Muscle of leg (tissue), 16 donors: ENCODE measurements at places on chromosomes 3 and 15. TPM values are rescaled to one million over a fixed set of nuclear protein-coding genes. Genes with fewer than 3 reads are reported as not detected.
A peak's percentile ranks its signal among the peaks of the same experiment; 100 is the strongest.

DNA sequence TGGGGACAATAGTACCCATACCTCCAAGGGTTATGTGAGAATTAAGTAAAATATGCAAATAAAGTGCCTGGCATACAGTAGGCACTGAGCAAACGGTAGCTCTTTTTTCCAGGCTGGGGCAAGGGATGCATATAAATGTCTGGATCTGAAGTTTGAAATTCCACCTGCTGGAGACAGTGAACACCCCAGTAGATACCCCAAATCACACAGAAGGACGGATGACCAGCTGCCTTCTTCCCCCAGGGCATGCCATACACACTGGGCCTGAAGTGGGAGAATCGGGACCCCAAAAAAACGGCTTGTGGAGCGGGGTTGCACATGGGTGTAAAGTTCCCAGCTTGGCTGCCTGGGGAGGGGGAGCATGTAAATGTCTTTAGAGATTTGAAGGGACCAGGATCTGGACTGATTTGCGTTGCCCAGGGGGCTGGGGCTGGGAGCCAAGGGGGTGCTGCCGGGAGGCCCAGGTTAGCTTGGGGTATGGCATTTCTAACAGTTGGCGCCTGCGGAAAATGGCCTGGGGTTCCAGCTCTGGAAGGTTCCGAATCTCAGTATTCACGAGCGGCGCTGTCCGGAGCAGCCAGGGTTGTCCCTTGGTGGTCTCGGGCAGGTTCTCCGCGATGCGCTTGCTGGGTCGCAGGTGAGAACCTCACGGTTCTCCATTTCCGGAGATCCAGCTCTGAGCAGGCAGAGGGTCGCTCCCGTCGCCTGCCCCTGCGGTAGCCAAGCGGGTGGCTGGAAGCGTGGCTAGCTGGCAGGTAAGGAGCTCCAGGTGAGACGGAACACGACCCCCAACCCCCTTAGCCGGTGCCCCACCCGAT is 42.6 kb upstream of the POLG start:
- no peaks in the 10 kb centered on the region for H3K36me3 ChIP-seq
- H3K4me1 ChIP-seq, result peaks cover 18% of the 10 kb centered on the region
- no peak for DNase-seq
- H3K4me3 ChIP-seq, result no peak overlapping the region

DNA sequence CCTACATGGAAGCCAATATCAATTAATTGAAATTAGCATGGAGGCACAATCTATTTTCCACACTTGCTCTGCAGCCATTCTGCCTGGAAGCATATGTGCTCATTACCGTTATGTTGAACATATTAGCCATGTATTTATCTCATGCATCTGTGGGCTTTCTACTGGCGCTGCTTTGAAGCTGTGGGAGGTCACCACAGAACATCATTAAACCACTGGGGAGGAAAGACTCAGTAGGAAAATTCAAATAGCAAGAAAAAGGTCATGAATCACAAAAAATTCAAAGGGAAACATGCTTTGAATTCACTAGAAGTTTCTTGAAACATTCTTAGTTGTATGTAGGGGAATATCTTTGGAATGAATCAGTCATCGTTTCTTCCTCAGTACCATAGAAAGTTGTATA is 652.5 kb downstream of the EDEM1 start:
- H3K4me3 ChIP-seq, result no peak overlapping the region
- no peaks in the 10 kb centered on the region for H3K4me1 ChIP-seq
- H3K27ac ChIP-seq, result no peak overlapping the region
- H3K27me3 ChIP-seq, result no peaks in the 10 kb centered on the region
- no peak for DNase-seq

GRCh38 chr3:194286375-194287146 is 64.6 kb downstream of the CPN2 start:
- H3K36me3 ChIP-seq, result no peaks in the 10 kb centered on the region
- no peak overlapping the region for H3K4me3 ChIP-seq
- DNase-seq, result no peak
- peaks cover 21% of the 10 kb centered on the region for H3K27me3 ChIP-seq
- H3K27ac ChIP-seq, result no peak overlapping the region

GRCh38 chr3:151900460-151900859 is 27.0 kb downstream of the SUCNR1 start:
- H3K27ac ChIP-seq, result no peak overlapping the region
- H3K27me3 ChIP-seq, result no peaks in the 10 kb centered on the region
- DNase-seq, result no peak
- no peaks in the 10 kb centered on the region for H3K36me3 ChIP-seq
- peaks cover 3% of the 10 kb centered on the region for H3K4me1 ChIP-seq
- H3K4me3 ChIP-seq, result no peak overlapping the region

DNA sequence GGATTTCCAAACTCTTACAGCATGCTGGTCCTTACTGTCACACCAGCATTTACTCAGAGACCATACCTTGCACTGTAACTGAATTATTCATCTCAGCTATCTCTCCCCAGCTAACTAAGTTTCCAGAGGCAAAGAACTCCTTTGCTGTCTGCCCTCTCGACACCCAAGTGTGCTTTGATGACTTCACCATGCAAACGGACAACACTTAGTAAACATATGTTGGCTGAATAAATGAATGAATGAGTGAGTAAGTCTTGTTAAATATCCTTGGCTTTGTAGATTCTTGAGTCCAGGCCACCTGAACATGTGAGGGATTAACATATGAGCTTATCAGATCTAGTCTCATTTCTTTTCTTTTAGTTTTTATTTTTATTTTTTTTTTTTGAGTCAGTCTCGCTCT is 138.2 kb downstream of the PLD1 start:
- no peaks in the 10 kb centered on the region for H3K27me3 ChIP-seq
- DNase-seq, result no peak
- H3K27ac ChIP-seq, result no peak overlapping the region
- H3K36me3 ChIP-seq, result peaks cover 8% of the 10 kb centered on the region

GRCh38 chr15:25236861-25237155 is 202.0 kb downstream of the UBE3A start:
- no peaks in the 10 kb centered on the region for H3K4me1 ChIP-seq
- no peaks in the 10 kb centered on the region for H3K27me3 ChIP-seq
- H3K4me3 ChIP-seq, result no peak overlapping the region
- H3K36me3 ChIP-seq, result no peaks in the 10 kb centered on the region
- H3K27ac ChIP-seq, result no peak overlapping the region

GRCh38 chr3:178131801-178132200 is 404.4 kb upstream of the KCNMB2 start:
- H3K36me3 ChIP-seq, result no peaks in the 10 kb centered on the region
- no peak overlapping the region for H3K4me3 ChIP-seq
- H3K4me1 ChIP-seq, result no peaks in the 10 kb centered on the region
- DNase-seq, result peak; percentile 40
- H3K27me3 ChIP-seq, result no peaks in the 10 kb centered on the region

DNA sequence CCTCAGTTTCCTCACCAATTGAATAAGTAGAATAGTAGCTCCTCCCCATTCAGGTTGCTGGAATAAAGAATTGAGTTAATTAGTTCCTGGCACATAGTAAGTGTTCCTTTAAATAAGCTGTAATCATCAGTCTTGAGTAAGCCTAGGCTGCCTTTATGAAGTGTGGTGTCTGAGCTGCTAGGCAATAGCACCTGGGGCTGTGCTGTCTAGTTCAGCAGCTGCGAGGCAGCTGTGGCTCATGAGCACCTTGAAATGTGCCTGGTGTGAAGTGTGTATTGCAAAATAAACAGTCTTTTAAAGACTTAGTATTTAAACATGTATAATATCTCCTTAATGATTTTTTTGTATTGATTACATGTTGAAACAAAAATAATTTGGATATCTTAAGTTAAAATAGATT is 77.6 kb downstream of the TOP2B start:
- peak; percentile 38 for DNase-seq
- H3K36me3 ChIP-seq, result peaks cover 11% of the 10 kb centered on the region
- H3K27ac ChIP-seq, result no peak overlapping the region
- H3K27me3 ChIP-seq, result no peaks in the 10 kb centered on the region

GRCh38 chr15:22989576-22990477 is 9.7 kb upstream of the CYFIP1 start:
- H3K27me3 ChIP-seq, result no peaks in the 10 kb centered on the region
- H3K36me3 ChIP-seq, result peaks cover 7% of the 10 kb centered on the region
- DNase-seq, result no peak

DNA sequence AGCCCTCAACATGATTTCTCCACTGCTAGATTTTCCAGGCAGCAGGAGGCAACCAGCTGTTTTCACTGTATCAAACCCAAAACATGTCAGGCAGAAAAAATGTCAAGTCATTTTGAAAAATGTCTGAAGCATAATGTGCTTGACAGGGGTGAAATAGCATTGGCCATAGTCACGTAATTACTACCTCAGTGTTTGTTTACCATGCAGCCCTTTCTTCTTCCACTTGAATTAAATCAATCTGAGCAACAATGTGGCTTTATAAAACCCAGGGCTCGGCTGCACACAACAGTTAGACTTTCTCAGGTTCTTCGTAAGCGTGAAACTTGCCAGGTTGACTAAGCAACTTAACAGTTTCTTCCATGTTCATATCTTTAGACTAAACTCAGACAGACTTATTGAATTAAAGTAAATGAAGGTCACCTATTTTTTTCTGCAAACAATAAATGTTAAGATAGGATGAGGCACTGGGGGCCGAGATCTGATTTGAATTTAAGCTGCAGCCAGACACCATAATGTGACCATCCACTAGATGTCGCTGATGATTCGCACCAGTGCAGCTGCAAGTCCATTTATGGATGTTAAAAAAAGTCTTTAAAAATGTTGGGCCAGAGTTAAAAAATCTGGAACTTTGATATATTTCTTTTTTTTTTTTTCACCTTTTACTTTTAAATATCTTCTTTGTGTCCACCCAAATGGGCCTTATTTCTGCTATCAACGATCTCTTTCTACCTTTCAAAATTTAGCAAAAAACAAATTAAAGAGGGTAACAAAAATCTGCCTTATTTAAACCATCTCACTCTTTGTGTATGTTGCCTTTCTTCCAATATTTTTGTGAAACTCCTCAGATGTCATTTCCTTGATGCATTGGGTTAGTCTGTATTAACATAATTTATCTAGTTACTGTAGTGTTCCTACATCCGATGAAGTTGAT is 305.9 kb downstream of the CACNA2D3 start:
- peak; percentile 87 for DNase-seq
- peaks cover 7% of the 10 kb centered on the region for H3K4me1 ChIP-seq
- no peak overlapping the region for H3K4me3 ChIP-seq
- no peaks in the 10 kb centered on the region for H3K27me3 ChIP-seq
- no peak overlapping the region for H3K27ac ChIP-seq

DNA sequence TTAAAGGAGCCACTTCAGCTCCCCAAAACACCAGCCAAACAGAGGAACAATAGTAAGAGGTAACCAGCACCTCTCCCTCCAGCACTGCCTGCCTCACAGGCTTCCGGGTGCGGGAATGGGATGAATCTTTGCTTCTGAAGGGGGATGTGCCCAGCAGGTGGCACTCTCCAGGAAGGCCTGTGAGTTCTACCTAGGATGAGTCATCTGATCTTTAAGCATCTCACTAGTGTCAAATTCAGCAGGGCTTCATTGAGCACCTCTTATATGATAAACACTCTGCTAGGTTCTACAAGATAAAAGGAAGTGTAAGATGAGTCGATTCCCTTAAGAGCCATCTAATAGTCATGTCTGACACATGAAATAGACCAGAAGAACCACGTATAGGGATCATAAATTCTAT is 237.4 kb upstream of the UMPS start:
- DNase-seq, result no peak
- no peak overlapping the region for H3K4me3 ChIP-seq
- no peak overlapping the region for H3K27ac ChIP-seq
- H3K36me3 ChIP-seq, result peaks cover 3% of the 10 kb centered on the region
- no peaks in the 10 kb centered on the region for H3K4me1 ChIP-seq

Gene TPRG1
- 2.7 TPM for total RNA-seq

Gene NR2F2
- total RNA-seq, result 11.3 TPM
